ENCODE measurements at places on chromosomes 7 and 10.

DNA sequence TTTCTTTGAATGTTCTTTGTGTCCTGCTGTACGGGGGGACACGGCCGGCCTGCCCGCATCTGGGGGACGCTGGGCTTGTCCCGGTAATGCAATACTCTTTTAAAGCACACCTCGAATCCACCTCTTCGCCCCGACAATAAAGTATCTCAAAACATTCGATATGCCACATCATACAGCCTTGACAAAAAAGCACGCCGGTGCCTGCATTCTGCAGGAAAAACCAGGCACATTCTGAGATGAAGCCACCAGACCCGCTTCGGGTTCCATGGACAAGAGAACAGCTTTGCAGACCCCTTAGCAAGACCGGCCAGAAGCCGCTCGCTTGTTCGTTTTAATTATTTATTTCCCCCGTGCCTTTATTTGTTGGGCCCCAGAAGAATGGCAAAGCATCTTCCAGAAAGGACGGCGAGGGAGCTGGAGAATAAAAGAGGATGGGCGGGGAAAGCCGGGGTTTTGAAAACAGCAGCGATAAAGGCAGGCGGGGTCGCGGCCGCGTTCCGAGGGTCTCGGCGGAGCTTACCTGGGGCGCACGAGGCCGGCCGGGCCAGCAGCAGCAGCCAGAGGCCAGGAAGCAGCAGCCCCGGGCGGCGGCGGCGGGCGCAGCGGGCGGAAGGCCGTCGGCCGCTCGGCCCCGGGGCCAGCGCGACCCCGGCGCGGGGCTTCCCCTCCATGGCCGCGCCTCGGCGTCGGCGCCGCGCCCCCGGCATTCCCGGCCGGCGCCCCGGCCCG lies 462 bp downstream of the KIAA1549 start:
- DNase-seq, result no peak

- no peak for DNase-seq
These were observed 493.9 kb downstream of the PLXNA4 start for GRCh38 chr7:132082394-132082793.

DNA sequence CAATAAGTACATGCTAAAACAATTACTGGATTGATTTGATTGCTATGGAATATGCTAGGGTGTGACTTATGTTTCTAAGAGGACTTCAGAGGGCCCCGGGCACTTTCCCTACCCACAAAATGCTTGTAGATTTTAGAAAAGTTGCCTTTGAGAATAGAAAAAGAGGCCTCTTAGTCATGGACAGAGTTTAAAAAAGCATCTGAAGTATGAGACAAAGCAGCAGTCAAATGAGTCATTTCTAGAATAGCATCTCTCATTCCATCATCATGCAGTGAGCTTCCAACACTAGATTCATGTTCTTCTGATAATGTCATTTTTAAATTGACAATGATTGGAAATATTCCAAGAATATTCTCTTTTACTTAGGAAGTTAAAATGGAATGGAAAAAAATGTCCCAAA lies 675.1 kb upstream of the PCDH15 start:
- no peak for DNase-seq

GRCh38 chr10:53370347-53370746 lies 597.8 kb upstream of the MBL2 start:
- no peak for DNase-seq

- DNase-seq, result no peak
These were observed 124.9 kb downstream of the CSTF2T start for GRCh38 chr10:51574248-51575048.

DNA sequence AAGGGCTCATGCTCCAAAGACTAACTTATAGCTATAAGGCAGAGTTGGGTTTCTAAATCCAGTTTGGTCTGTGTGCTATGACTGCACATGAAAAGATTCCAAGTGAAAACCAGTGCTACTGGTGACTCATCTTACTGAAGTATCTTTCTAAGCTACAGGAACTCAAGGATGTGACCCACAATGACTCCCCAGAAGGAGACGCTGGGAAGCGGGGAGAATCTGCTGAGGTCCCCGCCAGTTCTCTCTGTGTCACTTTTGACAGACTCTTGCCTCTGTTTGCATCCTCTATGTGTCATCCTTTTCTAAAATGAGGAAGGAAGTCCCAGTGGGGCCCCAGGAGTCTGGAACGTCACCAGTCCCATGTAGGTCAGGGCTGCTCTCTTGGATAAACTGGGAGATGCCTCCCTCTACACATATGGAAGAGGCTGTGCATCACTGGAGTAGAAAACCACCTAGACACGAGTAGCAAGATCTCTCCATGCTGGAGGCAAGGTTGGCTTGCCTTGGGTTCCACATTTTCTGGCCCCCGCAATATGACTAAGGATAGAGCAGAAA lies 28.8 kb upstream of the GPR26 start:
- DNase-seq, result no peak

GRCh38 chr10:123478116-123478515 lies 188.0 kb upstream of the GPR26 start:
- DNase-seq, result no peak

GRCh38 chr7:127322351-127322750 lies 69.6 kb upstream of the GRM8 start:
- DNase-seq, result peak; percentile 35

GRCh38 chr7:133912916-133913697 lies 214.0 kb upstream of the LRGUK start:
- DNase-seq, result no peak

DNA sequence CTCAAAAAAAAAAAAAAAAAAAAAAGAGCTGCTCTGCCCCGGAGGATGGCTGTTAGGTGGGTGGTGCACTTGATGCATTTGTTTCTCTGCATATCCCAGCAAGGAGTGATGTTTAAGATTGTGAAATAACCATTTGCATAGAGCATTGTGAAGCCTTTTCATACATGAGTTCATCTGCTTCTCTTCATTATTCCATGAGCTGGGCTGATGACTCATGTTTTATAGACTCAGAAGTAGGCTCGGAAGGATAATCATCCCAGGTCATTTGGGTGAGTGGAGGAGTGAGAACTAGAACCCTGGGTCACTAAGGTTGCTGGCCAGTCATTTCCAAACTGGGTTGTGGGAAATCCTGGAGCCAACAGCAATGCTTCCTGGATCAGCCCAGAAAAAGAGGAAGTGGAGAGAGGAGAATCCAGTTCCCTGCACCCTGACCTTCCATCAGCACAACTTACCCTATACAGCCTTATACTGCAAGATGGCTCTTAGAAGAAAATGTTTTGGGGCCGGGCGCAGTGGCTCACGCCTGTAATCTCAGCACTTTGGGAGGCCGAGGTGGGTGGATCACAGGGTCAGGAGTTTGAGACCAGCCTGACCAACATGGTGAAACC lies 45.3 kb downstream of the TACC2 start:
- DNase-seq, result no peak

DNA sequence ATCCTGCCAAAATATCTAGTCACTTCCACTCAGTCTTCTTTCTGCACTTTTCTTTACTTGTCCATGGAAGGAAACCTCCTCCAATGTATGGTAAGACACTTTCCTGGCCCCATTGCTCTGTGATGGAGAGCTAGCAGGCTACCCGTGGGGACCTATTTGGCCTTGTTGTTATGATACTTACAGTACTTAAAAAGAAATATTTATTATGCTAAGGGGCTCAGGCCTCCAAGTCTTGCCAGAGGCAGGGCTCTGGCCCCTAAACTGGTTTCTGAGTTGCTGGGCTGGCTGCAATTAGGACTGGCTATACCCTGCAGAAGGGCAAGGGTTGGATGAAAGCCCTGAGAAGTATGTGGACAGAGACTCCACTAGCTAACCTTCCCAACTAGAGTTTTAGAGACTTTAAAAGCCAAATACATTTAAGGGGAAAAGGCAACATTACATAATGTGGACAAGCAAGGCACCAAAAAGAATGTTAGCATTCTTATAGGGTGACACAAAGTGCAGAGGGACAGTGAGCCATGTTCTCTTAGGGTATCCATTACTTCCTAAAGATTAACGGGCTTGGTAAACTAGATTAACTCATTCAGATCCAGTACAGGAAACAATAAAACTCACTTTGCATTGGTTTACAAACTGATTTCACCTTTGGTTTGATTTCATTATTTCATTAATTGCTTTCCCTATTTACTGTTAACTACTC lies 84.9 kb upstream of the INHBA start:
- no peak for DNase-seq

DNA sequence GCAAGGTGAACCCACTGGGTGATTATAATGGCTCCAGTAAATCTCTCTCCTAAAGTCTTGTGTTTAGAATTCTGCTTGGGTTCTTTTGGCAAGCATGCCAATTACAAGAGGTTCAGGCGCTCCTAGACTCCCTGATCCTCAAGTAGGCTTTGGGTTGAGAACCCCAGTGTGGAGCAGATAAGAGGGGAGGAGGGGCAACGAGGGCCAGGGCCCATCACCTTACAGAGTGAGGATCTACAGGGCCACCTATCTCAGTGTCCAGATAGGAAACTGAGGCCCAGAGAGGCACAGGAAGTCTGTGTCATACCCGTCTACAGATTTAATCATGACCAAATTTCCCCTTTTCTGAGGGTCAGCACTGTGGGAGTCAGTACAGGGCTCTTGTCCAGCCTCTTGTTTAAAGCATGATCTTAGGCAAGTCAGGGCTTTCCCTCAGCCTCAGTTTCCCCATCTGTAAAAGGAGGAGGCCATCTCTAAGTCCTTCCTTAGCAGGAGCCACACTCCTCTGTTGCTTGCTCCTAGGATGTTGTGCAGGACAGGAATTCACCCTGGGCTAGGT lies 4.4 kb downstream of the TACR2 start:
- no peak for DNase-seq

DNA sequence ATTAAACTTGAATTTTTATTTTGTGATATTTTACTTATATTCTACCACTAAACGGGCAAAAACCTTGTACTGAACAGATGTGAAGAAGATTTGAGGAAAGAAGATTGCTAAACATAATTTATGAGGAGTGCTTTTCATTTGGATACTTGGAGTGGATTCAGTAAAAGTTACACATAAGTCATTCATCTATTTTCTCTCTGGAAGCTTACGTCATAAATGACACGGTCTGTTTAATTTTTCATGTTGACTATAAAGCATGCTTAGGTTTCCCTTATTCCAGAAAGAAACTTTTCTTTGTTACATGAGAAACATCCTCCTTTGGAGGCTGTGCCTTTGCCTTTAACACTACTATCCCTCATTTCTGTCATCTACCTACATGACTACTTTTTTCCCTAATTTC lies 53.9 kb downstream of the TFEC start:
- no peak for DNase-seq

- no peak for DNase-seq
These were observed 81.7 kb downstream of the CSTF2T start for GRCh38 chr10:51617576-51618235.

DNA sequence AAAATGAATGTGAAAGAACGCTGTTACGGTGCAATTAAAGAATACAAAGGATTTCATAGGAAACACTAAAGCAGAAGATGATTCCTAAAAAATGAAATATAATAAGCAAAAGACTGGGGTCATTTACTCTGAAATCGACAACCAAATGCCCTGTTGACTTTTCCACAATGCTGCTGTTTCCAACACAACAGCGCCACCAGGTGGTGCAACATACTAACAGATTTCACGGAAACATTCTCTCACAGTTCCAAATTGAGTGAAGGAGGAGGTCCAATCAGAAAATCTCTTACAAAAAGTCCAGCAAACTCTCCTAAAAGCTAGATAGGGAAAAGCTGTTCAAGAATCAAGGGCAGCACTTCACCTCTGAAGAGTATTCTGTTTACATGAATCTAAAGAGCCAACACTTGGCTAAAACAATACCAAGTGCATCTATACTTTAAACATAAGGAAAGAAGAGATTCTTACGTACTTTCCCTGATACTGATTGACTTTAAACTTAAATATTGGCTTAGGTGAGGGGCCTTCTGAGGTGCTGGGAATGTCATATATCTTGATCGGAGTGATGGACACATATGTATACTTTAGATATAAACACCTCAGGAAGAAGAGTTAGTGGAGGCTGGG lies 55.9 kb downstream of the UPF2 start:
- DNase-seq, result peak; percentile 61

- DNase-seq, result no peak
These were observed 82.8 kb upstream of the TNS3 start for GRCh38 chr7:47664650-47665195.

- no peak for DNase-seq
These were observed 75.3 kb upstream of the PTN start for GRCh38 chr7:137418841-137419240.

- DNase-seq, result no peak
These were observed 75.5 kb upstream of the CXCL12 start for GRCh38 chr10:44460416-44460815.

DNA sequence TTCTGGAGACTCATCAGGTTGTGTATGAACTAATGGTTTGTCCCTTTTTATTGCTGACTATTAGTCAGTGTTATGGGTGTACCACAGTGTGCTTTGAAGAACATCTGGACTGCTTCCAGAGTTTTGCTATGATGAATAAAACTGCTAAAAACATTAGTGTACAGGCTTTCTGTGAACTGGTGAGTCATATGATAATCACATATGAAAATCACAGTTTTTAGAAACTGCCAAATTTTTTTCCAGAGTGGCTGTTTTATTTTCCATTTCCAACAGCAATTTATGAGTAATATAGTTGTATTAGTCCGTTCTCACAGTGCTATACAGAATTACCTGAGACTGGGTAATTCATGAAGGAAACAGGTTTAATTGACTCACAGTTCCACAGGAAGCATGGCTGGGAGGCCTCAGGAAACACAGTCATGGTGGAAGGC lies 281.2 kb upstream of the VSTM2A start:
- DNase-seq, result no peak

DNA sequence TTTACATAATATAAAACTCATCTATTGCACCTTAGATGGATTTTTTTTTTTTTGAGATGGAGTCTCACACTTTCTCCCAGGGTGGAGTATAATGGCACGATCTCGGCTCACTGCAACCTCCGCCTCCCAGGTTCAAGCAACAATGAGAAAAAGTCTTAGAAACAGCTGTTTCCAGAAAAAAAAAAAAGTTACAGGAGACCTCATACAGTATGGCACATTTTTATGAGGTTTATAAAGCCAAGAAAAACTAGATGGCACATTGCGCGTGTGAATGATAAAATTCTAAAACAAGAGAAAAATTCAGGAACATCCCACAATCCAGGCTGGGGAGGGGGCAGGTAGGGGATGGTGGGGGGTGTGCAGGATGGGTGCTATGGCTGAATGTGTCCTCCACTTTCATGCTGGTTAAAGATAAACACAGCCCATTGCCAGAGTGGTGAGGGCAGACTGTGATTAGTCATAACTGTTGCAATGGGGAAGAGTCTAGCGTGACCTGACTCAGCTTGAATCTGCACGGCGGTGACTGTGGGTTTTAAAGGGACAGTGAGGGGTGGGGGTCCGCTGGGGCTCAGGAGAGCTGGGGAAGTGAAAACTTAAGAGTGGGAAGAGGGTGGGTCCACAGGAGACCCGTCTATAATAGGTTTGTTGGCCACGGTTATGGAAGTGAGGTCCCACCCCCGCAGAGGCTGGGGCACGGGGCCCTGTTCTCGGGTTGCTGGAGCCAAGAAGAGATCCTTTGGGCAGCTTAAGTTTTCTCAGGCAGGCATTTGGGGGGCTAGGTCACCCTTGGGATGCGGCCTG lies 11.9 kb upstream of the LRRC27 start:
- DNase-seq, result no peak

- DNase-seq, result peak; percentile 13
These were observed 137.3 kb downstream of the ELMO1 start for GRCh38 chr7:37311355-37311754.

Measured in CD4-positive, alpha-beta T cell treated with Interleukin-6 at 100 ng/mL for 8 hours (primary cell).